Fibroblast of skin of left quadriceps (primary cell): ENCODE measurements at places on chromosomes 16 and 17.

DNA sequence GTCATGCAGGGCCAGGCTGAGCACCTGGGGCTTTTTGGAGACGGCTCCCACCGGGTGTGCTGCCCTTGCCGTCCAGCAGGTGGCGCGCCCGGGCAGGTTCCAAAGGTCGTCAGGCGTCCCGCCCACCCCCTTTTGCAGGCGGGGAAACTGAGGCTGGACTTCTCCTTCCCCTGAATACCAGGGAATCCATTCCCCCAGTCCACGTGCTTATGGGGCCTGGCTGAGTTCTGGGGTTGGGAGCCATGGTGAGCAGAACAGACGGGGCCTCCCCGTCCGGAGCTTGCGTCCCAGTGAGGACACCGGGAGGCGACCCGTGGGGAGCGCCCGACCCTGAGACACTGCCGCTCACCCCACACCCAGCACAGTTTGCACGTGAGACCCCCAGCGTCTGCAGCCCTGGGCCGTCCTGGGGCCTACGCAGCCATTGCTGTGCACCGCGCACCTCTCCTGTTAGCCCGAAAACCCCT lies 51.8 kb upstream of the JPH3 start:
- no peak for DNase-seq

DNA sequence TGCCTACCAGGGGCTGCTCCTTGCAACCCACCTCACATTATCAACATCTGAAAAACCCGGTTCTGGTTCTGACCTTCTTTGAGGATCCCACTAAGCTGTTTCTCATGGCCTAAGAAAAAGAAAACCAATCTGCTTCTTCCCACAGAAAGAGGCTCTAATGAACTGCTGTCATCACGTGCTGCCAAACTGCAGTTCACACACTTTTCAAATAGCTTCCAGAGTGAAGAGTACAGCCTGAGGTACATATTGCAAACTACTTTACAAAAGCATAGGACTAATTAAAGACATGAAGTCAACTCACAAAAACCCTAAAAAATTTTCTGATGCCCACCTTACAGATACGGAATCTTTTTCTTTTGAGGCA lies 36.7 kb downstream of the SMG6 start:
- no peak for DNase-seq

DNA sequence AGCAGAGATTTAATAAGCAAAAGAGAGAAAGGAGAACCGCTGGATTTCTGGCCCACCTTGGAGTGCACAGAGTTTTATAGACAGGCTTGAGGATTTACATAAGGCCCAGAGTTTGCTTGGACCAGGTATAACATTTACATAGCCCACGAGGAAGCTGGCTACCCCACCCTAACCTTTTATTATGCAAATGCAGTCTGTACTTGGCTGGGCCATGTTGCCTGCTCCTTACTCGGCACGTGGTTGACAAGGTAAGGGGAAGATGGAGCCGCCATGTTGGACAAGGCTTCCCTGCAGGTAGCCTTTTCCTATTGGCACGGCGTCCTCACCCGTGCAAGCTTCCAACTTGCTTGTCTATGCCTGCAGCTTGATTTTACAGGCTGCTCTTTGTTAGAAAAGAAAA lies 35.2 kb upstream of the HS3ST3A1 start:
- DNase-seq = no peak

DNA sequence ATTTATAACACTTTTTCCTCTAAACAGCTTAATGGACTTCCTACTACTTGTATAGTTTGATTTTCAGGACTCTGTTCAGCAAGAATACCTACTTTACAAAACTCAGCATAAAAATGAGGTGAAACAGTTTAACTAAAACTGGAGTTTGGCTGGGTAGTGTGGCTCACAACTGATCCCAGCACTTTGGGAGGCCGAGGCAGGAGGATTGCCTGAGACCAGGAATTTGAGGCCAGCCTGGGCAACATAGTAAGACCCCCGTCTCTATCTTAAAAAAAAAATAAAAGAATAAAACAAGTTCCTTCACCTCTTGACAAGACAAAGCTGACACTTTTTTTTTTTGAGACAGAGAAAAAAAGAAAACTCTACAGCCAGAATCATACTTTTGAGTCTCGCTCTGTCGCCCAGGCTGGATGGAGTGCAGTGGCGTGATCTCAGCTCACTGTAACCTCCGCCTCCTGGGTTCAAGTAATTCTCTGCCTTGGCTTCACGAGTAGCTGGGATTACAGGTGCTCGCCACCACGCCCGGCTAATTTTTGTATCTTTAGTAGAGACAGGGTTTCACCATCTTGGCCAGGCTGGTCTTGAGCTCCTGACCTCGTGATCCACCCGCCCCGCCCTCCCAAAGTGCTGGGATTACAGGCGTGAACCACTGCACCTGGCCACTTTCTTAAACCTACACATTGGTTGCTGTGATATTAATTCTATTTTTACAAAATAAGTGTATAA lies 2.6 kb downstream of the PDF start:
- DNase-seq = no peak

GRCh38 chr17:45436161-45436560 lies 3.5 kb upstream of the ARHGAP27 start:
- DNase-seq = no peak

- DNase-seq = no peak
Observed at GRCh38 chr16:63925221-63925620, 1196.6 kb downstream of the CDH11 start.

DNA sequence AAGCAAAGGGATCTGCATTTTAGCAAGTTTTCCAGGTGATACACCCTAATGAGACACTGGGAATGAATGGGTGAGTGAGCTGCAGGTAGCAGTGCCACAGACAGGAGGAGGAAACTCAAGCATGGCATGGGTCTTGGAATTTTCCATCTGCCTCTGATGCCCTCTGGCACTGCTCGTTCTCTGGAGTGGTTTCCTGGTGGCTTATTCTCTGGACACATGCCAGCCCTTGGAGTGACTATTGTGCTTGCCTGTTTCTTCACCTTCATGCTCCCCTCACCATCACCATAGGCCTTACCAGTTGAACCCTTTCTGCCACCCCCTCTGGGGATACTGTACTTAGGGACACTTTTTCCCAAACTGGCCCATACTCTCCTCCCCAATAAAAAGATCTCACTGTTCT lies 1.6 kb downstream of the COASY start:
- no peak for DNase-seq

GRCh38 chr16:86048221-86048620 lies 149.3 kb downstream of the IRF8 start:
- DNase-seq = no peak
